ENCODE measurements at places on chromosomes 12 and 14.
A peak's percentile ranks its signal among the peaks of the same experiment; 100 is the strongest.

GRCh38 chr12:74980510-74980909, 229.1 kb downstream of the KCNC2 start:
- no peak for DNase-seq

- DNase-seq = no peak
Measured at GRCh38 chr14:75476274-75476995, 45.8 kb upstream of the BATF start.

DNA sequence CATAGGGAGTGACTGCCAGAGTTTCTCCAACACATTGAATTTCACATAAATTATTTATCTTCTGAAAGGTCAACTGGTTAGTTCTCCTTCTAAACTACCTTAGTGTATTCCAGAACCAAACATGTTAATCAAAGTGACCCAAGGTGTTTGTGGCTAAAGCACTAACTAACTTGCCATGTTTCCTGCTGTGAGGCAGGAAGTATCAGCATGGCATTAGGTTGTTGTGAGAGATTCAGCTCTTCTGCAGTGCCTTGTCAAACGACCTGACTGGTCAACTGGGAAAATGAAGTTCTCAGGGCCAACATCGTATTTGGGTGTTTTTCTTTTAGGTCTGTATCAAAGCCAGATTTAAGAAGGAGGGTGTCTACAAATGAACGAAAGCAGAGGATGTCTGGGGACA, 448.1 kb downstream of the APAF1 start:
- no peak for DNase-seq

DNA sequence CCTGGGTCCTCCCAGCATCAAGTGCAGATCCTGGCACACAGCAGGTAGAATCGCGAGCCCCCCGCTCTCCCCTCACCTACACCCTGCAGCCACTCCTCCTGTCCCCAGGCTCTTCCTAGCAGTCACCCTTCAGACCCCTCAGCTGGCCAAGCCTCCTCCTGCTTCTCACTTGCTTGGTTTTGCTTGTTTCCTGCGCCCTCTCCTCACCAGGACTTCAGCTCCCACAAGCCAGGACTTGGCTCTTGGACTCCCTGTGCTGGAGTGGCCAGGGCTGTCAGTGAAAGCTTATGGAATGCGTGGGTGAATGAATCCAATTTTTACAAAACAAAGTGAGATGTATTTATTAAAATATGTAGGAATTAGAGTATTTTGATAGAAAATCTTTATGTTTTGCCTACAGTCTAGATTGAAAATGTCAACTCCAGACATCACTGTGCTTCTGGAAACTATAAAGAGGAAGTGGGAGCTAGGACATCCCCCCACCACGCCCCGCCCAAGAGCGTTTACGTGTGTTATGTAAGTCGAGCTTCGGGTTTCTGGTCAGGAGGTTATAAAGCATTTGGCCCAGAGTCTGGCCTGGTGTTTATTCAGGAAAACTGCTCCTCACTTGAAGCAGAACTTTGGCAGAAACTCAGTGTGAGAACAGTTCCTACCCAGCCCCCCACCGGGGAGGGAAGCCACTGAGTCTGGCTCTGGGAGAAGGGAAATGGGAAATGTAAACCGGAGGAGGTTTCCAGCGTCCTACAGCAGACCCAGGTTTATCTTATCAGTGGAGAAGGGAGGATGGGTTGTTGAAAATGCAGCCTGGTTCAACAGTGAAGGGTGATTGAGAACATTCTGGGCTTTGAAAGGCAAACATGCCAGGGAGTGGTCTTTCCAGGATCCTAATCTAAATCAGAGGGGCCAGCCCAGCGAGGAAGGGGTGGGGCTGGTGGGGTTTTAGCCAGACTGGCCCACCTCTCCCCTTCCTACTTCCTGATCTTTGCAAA, 8.8 kb downstream of the ALDH2 start:
- peak; percentile 84 for DNase-seq

- peak; percentile 23 for DNase-seq
Measured at GRCh38 chr12:65450625-65451024, 172.1 kb downstream of the MSRB3 start.

- no peak for DNase-seq
Measured at GRCh38 chr12:9133216-9133916, 17.6 kb upstream of the A2M start.

GRCh38 chr14:73761618-73762355, 47.6 kb upstream of the PNMA1 start:
- no peak for DNase-seq
